NCI-H187 (cell line): ENCODE measurements at places on chromosomes 1 and 21.

DNA sequence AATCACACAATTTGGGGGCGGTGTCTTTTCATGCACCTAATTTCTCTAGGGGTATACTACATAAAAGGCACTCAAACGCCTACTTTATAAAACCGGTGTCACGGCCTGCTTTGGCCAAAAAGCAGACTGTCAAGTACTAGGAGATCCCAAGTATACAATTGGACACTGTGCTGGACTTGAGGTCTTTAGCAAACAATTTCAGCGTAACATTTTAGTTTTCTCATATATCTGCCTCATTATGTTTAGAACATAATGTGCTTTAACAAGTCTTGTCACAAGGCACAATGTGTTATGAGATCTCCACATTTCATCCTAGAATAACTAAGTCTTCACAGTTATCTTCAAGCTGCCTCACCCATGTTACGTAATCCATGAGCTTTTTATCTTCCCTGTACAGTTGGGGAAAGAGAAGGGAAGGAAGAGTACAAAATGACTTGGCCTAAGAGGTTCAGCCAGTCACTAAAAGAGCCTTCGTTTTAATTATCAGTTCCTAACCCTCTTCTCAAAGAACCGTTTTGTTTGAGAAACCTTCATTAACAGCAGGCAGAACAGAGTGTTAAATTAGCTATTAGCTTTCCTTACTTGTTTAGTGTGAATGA, 1.7 kb downstream of the SSX2IP start:
- no peak for DNase-seq

- DNase-seq, result no peak
These were observed 7.7 kb upstream of the ZNF669 start for GRCh38 chr1:247111700-247112478.

- DNase-seq, result no peak
These were observed 58.6 kb downstream of the MAST2 start for GRCh38 chr1:45862008-45862407.

DNA sequence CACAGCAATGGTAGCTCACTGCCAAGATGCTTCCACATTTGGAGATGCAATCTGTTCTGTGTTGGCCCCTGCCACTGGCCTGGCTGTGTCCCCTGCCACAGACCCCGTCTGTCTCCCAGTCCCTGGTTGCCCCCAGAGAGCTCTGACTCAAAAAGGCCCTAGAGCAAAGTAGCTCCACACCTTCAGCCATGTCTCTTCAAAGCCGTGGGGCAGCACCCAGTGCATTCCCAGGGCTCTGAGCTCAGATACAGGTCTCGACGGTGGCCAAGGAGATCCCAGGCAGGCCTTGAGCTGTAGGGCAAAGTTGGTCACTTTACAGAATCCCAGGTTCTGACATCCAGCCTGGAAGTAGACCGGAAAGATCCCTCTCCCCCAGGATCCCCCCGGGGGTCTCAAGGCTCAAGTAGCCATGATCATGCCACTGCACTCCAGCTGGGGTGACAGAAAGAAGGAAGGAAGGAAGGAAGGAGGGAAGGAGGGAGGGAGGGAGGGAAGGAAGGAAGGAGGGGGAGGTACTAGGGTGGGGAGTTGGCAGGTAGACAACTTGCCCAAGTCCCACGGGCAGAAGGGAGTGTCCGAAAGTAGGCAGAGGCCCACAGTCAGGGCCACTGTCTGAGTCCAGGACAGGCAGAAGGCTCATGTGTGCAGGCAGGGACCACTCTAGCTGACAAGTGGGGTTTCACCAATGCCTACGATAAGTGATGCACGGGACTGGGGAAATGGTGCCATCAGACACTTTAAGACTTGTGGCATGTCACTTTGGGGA, 4.8 kb upstream of the ARF1 start:
- no peak for DNase-seq

- DNase-seq, result no peak
These were observed 44.3 kb downstream of the CDC14A start for GRCh38 chr1:100396651-100397050.

GRCh38 chr1:1470626-1471388, 758 bp upstream of the ATAD3B start:
- DNase-seq, result no peak

GRCh38 chr1:222009105-222009730, 267.3 kb upstream of the DUSP10 start:
- no peak for DNase-seq

DNA sequence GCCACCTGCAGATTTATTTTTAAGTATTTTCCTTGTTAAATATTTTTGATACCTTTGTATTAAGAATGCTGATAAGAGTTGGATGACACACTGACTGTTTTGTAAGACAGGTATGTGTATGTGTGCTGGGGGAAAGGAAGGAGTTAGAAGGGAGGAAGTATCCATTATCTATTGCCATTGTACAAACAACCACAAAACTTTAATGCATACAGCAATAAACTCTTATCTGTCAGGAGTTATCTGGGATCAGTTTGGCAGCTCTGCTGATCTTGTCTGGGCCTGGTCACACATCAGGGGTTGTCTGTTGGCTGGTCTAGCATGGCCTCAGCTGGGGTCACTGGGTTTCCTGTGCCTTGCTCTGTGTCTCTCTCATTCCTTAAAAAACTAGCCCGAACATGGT, 423.9 kb upstream of the USP24 start:
- DNase-seq, result no peak

- peak; percentile 31 for DNase-seq
These were observed 99.1 kb downstream of the BEND5 start for GRCh38 chr1:48677306-48678287.

GRCh38 chr21:36608897-36609225, 90.1 kb upstream of the SIM2 start:
- no peak for DNase-seq

GRCh38 chr1:226474443-226475141, 66.7 kb upstream of the PARP1 start:
- no peak for DNase-seq

GRCh38 chr1:51325878-51326755, 4.2 kb downstream of the TTC39A start:
- DNase-seq, result no peak

DNA sequence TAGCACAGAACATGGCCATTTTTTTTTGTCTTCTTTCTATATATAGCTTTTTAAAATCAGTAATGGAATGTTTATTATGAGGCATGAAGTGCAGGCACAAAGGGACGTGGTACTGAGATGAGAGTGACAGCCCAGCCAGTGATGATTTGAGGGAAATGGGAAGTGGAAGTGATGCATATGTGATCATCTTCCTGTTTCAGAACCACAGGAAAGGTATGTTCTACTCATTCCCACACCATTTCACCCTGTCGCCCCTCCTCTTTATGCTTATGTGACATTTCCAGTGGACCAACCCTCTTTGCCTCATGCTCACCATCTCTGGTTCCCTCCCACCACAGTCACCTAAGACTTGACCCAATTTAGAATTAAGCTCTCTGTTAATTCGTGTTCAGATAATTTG, 24.3 kb downstream of the PTGS2 start:
- DNase-seq, result no peak

DNA sequence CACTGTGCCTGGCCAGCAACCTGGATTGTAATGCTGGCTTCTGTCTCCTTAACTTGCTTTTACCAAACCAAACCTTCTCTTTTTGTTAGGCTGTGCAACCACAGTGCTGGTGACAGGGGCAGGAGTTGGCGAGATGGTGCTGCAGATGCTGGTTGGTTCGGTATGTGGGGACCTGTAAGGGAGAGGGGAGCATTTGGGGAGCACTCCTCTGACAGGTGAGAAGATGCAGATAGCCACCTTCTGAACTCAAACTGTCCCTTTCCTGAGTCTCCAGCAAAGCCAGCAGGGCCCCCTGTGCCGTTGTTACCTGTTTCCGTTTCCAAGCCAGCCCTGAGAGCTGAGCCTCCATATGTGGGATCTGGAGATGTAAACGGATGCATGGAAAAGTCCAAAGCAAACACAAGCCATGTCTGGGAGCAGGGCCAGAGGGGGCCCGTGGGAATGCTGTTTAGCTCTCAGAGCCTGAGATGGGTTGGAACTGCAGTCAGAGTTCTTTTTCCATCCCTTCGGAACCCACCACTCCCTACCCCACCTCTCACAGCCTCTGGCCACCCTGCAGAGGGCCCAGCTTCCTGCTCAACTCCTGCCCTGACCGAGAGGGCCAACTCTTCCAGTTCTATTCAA, 34.0 kb downstream of the ELK4 start:
- no peak for DNase-seq

GRCh38 chr1:43531107-43531905, 623 bp downstream of the PTPRF start:
- DNase-seq, result no peak

DNA sequence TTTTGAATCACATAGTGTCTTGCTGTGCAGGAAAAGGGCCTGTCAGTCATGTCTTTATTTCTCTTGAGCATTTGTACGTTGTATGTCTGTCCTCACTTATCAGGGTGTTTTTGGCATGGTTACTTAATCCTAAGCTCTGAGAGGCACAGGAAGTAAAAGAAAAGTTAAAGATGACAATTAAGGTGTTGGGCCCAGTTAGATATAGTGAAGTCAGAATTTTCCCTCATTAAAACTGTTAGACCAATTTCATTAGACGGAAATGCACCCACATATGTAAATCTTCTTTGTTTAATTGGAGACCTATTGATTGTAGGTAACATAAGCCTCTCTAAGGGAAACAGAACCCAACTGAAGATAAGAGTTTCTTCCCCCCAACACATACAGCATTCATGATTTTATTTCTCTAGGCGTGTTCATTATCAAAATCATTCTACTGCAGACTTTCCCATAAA, 21.9 kb downstream of the NFIA start:
- DNase-seq, result no peak

DNA sequence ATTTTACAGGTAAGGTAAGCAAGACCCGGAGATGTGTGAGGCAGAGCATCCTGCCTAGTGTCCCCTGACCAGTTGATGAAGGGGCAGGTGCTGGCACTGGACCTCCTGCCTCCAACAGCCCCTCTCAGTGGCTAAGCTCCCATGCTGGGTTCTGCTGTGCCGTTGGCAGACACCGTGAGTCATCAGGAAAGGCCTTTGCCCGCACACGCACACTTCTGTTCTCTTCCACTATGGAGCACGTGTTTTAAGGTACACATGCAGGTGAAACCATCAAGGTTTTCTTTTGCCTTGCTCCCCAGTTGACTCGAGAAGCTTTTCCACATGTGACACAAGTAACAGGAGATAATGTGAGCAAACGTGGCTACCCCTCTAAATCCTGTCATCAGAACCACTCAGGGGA, 207.9 kb downstream of the RRAGC start:
- DNase-seq, result no peak

DNA sequence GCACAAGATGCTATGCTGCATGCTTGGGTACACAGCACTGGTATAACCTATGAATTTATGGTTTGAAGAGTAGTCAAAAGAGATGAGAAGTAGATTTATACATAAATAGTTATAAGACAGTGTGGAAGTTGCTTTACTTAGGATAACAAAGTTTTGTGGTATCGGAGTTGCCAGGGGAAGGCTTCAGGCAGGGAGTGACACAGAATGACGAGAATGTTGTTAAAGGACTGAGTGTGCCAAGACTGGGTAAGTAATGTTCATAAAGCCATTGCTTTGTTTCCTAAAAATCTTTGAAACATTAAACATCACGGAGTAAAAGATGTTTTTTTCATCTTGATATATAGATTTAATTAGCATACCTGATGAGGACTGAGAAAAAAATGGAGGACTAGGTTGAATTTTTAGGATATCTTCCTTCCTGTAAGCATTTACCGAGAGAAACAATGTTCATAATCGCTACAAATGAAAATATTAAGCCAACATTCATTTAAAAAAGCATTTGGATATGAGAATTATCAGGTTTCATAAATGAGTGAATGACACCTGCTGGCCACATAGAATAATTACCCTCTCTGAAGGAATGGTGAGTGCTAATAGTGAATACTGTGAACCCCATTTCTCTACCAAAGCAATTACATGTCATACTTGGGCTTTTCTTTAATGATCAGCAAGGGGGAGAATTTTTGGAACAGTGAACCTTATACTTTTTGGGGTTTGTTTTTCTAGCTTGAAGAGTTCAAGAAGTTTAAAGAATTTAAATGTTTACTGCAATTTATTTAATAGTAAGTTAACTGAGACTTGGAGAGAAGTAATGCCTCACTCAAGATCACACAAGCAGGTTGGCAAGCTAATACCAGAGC, 28.4 kb downstream of the EXTL2 start:
- DNase-seq, result no peak

DNA sequence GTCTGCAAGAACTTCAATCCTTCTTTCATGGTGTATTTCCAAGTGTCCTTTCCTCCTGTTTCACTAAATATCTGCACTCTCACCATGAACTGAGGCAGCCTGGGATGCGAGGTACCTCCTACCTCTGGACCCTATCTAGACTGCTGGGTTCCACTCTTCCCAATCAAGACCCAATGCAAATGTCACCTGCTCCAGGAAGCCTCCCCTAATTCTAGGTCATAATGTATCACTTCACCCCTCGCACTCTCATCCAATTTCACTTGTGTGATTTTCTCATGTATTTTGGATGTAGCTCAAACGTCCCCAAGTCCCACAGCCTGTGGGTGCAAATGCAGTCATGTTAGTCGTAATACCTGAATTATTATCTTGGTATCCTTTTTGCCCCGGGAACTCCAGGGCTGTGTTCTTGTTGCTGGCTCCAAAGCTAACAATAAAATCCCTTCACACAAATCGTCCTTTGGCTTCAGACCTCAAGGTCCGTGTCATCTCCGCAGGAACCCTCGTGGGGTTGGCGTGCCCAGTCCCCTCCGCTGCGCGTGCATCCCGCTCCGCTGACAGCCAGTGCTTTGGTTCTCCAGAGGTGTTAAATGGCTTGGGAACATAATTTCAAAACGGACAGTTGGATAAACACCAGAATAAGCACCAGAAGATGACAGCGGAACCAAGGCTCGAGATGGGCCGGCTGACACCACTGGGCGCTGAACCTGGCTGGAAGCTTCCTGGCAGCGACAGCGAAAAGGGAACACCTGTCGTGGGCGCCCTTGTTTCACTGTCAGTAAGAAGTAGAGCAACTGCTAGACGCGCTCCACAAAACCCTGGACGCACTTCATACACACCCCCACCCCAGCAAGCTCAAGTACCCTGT, 1.0 kb upstream of the BACH1 start:
- no peak for DNase-seq

DNA sequence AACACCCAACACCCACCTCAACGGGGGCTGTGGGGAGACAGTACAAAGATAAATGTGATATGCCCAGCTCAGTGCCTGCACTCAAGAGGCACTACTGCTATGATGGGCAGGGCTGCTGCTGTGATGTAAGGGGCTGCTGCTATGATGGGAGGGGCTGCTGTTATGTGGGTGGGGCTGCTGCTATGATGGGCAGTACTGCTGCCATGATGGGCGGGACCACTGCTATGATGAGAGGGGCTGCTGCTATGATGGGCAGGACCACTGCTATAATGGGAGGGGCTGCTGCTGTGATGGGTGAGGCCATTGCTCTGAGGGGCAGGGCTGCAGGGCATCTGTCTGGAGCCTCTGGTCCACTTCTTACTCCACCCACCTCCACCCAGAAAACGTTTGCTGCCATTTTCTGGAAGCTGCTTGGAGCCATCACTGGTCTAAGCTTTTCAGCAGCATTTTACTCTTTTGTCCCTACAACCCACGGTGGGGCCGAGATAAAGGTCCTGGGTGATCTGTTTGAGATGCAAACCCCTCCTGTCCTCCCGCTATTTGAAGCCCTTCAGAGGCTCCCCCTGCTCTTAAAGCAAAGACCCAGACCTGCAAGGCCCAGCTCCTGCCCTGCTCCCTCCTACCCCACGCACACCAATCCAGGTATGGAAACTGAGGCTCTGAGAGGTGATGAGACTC, 656.9 kb downstream of the PTPRU start:
- DNase-seq, result no peak

GRCh38 chr1:29743264-29743663, 506.9 kb downstream of the PTPRU start:
- no peak for DNase-seq
